ENCODE measurements at places on chromosomes 5 and 9.

DNA sequence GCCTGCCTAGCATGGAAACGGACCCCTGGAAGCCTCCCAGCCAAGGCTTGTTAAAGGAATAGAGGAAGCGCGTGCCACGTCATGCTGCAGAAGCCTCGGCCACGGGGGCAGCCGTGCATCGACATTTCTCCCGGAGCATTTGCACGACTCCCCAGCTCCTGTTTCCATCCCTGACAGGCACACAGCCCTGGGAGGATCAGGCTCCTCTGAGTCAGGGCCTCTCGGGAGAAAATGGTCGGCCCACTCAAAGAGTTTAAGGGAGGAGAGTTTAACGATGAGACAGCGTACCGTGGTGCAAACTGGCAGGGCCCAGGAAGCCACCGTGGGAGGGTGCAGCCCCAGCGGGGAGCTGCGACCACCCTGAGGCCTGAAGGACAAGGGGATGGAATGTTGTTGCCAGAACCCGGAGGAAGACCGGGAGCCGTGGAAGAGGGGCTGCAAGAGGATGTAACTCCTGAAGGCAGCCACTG, 213.6 kb downstream of the PAX5 start:
- no peak for DNase-seq

DNA sequence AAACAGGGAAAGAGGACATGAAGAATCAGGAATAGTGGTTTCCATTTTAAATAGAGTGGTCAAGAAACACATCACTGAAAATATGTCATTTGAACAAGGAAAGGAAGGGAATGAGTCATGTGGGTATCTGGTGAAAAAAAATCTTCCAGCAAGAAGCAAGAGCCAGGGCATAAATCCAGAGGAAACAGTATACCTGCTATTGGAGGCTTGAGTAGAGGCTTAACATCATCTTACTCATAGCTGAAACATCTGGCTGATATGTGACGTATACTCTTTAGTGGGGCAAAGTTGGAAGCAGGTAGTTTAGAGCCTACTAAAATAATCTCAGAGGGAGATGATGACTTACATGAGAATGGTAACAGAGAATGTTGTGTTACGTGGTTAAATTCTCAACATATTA, 517.2 kb downstream of the CAAP1 start:
- DNase-seq: no peak

DNA sequence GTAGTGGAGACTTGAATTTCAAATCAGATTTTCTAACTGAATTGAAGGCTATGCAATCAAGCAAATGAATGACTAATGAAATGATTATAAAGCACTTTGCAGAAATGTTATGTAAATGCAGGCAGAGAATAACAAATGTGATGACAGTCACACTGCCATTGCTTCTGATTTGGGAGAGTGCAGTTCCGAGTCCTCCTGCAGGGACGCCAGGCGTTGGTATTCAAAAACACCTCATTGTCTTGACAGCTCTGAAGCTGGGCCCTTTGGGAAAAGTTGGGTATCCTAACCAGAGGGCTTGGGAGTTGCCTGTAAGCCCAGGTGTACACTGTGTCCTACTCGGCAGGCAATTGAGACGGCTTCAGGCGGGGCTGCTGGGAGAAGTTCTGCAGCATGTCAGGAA, 57.9 kb downstream of the C5orf15 start:
- no peak for DNase-seq

- no peak for DNase-seq
Measured at GRCh38 chr5:54991416-54991815, 6.0 kb upstream of the ESM1 start.

- DNase-seq: no peak
Measured at GRCh38 chr5:80707645-80708044, 52.9 kb upstream of the DHFR start.

- DNase-seq: no peak
Measured at GRCh38 chr9:3906437-3907213, 380.8 kb upstream of the RFX3 start.

DNA sequence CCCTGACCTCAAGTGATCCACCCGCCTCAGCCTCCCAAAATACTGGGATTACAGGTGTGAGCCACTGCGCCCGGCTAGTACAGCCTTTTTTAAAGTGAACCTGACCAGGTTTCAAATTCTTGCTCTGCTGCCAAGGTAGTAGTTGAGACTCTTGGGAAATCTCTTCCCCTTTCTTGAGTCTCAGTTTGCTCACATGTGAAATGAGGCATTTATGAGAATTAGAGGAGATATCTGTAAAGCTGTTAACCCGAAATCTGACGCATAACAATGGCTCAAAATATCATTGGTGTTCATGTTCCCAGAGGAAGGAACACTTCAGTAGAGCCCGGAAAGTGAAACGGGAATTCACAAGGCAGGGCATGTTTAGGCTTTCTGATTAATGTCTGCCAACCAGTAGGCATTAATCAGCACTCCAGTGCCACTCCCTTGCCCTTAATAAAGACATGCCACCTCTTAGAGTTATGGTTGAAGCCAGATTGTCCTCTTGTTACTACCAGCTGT, 1.5 kb downstream of the ARPC5L start:
- DNase-seq: no peak

DNA sequence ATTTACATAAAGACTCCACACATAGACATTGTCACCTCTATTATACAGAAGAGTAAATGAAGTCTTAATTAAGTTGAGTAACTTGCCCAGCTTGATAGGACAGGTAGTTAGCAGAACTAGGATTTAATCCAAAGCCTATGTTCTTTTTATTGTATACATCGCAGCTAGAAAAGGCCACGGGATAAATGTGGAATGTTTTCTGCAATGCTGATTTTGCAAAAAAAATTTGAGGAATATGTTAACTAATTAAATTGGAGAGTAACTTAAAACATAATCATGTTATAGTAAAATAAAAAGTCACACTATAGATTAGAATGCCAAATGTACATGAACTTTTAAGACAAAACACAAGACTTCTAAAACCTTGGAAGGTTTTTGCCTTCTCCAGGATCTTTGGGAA, 41.1 kb downstream of the POLK start:
- no peak for DNase-seq

All from neuronal stem cell (in vitro differentiated cells).